ENCODE measurements at places on chromosomes 12 and 14.
A peak's percentile ranks its signal among the peaks of the same experiment; 100 is the strongest.

- DNase-seq, result no peak
Measured at GRCh38 chr12:99523853-99524252, 123.7 kb upstream of the GARIN6 start.

- DNase-seq, result no peak
Measured at GRCh38 chr12:26359576-26359975, 164.2 kb downstream of the SSPN start.

DNA sequence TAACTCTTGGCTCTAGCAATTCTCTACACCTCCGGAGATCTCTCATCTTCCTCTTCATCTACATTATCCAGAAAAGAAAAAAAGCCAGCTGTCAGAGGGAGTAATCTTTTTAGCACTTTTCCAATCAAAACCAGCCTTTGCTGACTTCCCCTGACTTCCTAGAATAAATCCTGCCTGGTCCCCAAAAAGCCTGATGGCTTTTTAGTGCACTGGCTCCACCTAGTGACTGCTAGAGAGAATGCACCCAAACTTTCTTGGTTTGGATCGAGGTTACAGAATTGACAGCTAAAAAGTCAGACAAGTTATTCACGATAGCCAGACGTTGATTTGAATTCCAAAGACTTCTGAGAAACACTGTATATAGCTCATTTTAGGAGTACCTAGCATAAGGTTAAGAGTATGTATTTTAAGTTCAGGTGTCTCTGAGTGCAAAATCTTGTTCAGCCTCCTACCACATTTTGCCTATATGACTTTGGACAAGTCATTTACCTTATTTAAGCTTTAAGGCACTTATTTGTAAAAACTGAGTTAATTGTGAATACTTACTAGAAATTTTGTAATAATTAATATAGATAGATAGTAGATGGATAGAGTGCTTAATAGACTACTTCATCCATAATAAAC lies 185.7 kb upstream of the GRIN2B start:
- peak; percentile 45 for DNase-seq

DNA sequence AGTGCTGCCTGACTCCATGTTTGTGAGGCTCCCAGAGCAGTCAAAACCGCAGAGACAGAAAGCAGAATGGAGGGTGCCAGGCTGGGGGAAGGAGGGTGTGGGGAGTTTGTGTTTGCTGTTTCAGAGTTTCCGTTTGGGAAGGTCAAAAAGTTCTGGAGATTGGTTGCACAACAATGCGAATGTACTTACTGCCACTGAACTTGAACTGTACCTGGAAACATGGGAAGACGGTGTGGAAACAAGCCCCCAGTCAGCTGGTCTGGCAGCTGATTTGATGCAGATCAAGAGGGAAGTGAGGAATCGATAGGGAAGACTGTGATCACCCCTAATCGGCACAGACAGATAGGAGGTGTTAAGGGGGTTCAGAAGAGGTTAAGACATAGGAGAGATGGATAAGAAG lies 35.3 kb upstream of the INF2 start:
- no peak for DNase-seq

GRCh38 chr14:42855085-42855484 lies 1248.4 kb downstream of the LRFN5 start:
- DNase-seq, result no peak

GRCh38 chr12:21831791-21832344 lies 57.4 kb upstream of the KCNJ8 start:
- DNase-seq, result no peak

- no peak for DNase-seq
Measured at GRCh38 chr14:30077946-30078345, 150.3 kb upstream of the PRKD1 start.

DNA sequence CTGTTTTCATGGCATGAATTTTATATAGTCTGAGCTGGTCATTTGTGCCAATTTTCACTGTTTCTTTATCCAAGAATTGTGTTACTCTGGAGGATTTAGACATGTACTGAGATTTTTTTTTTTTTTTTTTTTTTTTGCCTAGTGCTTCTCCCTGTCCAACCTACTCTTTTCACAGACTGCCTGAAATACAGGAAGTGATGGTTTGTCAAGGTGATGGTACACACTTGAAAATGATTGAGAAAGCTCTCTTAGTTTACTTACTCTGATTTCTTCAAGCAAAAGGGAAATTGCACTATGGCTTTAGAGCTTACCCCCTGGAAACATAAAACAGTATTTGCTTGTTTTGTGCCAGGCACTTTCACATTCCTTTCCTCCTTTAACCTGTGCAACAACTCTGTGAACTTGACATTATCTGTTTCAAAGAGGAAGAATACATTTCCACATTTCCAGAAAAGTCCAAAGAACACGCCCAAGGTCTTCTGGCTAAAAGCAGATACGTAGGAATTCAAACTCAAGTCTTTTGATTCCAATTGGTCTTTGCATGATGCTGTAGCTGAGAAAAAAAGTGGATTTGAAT lies 181.1 kb downstream of the SLC15A5 start:
- DNase-seq, result no peak

DNA sequence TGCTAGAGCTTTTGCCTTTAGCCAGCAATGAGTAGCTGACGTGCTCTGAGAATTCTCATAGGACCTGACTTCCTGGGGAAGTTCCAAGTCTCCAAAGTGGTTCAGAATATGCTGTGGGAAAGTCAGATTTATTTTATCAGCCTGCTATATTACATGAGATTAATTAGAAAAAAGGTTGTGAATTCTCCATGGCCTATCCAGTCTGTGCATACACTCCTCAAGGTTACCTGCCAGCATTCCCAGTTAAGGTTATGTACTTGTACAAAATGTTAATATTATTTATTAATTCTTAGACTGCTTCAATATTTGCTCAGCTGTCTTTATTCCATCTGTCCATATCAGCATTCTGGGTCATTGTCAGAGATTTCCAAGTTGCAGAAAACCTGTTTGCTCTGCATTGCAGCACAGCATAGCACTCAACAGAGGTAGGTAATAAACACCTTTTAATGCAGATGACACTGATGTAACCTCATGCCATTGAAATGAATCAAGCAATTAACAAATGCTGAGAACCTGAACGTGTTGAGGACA lies 2.7 kb upstream of the SEL1L start:
- no peak for DNase-seq

DNA sequence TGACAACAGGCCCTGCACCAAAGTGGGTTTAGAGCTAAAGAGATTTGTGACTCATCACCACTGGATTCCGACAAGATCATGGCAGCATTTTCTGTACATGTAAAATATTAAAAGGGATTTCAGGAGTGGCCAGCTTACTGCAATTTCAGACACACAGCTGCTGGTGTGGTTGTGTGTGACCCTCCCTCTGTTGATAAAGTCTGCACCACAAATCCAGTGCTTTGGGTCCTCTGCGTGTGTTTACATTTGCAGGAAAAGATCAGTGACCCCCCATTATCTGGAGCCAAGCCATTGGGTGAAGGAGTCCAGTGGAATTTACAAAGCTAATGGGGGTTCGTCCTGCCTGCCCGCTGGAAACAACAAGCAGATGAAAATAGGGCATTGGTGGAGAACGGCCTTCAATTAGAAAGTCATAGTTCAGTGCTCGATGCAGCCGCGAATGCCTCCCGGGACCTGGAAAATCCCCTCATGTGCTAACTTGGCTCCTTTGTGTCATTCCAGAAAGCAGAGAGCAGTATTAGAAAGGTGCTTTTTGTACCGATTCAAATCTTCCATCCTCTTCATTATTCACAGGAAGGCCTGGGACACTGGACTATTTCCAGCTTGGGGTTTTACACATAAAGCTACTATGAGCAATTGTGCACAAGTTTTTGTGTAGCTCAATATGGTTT lies 188.5 kb upstream of the TMEM132C start:
- no peak for DNase-seq

- DNase-seq, result peak; percentile 48
Measured at GRCh38 chr12:123237646-123238329, 4.6 kb downstream of the MTRFR start.

DNA sequence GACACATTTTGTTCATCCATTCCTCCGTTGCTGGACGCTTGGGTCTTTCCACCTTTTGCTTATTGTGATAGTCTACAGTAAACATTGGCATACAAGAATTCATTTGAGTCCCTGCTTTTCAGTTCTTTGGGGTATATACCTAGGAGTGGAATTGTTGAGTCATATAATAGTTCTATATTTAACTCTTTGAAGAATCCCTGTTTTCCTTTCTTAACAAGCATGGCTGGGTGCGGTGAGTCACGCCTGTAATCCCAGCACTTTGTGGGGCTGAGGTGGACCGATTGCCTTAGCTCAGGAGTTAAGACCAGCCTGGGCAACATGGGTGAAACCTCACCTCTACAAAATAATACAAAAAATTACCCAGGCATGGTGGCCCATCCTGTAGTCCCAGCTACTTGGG lies 75.4 kb downstream of the CCDC92 start:
- peak; percentile 44 for DNase-seq

DNA sequence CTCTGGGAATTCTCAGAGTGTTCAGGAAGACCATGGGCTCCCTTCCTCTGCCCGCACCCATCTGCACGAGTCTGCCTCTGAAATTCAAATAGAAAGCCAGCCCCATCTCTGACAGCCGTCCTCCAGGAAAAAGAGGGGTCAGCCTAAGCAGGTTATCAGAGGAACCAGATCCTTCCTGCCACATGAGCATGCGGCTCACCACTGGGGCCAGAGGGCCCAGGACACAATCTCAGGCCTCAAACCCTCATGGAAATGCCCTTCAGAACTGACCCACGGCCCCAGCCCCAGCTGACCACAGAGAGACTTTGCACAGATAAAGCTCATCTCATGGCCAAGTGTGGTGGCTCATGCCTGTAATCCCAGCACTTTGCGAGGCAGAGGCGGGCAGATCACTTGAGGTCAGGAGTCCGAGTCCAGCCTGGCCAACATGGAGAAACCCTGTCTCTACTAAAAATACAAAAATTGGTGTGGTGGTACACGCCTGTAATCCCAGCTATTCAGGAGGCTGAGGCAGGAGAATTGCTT lies 23.2 kb downstream of the PXN start:
- no peak for DNase-seq

GRCh38 chr12:76178452-76178851 lies 94.0 kb upstream of the NAP1L1 start:
- DNase-seq, result no peak

DNA sequence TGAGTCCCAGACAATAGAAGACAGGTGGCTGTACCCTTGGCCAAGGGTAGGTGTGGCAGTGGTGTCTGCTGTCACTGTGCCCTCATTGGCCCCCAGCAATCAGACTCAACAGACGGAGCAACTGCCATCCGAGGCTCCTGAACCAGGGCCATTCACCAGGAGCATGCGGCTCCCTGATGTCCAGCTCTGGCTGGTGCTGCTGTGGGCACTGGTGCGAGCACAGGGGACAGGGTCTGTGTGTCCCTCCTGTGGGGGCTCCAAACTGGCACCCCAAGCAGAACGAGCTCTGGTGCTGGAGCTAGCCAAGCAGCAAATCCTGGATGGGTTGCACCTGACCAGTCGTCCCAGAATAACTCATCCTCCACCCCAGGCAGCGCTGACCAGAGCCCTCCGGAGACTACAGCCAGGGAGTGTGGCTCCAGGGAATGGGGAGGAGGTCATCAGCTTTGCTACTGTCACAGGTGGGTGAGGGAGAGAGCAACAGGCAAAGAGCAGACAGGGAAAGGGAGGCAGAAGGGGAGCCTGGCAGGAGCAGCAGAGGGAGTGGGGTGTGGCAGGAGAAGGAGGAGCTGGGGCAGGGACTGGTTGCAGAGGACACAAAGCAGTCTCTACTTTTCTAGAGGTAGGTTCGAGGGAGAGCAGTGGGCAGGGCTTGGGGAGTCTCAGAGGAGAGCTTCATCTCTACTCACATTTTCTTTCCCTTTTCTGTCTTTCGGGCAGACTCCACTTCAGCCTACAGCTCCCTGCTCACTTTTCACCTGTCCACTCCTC lies 452 bp downstream of the INHBE start:
- DNase-seq, result no peak

DNA sequence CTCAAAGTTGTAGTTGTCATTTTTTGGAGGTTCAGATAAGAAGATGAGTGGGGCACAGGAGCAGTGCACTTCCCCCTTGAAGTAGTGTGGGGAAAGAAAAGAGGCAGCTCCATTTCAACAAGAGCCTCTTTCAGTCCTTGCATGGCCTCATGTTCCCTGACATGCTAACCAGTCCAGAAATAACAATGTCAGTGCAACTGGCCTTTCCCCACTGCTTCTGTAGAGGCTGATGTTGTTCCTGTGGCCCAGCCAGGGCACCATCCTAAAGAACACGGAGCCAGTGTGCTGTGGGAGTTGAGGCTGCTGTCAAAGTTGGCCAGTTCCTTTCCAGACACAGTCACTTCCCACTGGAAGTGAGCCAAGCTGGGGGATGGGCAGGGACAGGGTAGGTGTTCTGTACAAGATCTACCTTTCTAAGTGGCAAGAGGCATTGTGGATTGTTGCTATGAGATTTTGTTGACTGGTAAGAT lies 77.7 kb upstream of the SLC38A2 start:
- no peak for DNase-seq

DNA sequence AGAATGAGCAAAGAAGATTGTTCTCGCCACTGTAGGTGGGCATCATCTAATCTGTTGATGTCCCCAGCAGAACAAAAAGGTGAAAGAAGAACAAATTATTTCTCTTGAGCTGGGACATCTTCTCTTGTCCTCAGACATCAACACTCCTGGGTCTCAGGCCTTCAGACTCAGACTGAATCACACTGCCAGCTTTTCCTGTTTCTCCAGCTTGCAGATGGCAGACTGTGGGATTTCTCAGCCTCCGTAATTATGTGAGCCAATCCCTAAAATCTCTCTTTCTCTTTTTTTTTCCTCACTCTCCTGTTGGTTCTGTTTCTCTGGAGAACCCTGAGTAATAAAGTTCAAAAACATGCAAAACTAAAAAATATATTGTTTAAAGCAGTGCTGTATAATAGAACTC lies 3.7 kb upstream of the TMPRSS12 start:
- DNase-seq, result no peak

DNA sequence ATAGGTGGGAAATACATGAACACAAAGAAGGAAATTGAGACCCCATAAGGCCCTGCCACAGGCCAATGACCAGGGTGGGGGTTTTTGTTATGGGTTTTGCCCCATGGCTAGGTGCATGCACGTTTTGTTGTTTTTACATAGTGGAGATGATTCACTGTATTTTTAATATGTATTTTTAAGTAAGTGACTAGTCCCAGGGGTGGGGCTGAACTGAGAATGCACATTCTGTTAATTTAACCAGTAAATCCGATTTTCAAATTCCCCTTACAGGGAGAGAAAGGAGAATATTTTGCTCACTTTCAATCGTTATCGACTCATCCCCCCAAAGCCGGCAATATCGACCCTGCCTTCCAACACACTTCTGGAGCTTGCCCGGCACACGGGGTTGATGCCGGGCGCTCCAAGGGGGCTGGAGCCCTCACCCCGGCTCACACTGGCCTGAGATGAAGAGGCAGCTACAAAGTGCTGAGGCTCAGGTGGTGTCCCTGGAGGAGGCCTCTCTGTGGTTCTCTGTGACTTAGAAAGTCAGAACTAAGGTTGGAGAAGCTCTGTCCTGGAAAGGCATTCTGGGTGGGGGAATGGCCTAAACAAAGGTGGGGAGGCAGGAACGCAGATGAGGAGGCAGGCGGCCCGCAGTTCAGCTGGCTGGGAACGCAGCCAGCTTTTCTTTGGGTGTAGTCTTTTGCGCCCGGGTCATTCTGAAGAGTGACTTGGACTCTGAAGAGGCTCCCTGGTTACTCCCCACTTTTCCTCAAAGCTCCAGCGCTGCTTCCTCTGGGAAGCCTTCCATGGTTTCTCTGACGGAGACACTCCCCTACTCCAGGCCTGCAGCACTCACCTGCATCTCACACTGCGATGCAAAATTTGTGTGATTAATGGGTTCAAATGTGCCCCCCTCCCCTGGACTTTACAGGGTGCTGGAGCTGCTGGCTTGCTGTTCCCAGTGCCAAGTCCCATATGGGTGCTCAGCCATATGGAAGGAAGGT lies 50.7 kb upstream of the DLK1 start:
- DNase-seq, result no peak

- DNase-seq, result no peak
Measured at GRCh38 chr14:24418492-24418873, 11.0 kb downstream of the CBLN3 start.

Data from HS-5 (cell line).